Activated CD4-positive, CD25-positive, alpha-beta regulatory T cell (primary cell): ENCODE measurements at places on chromosomes 3 and 15.

DNA sequence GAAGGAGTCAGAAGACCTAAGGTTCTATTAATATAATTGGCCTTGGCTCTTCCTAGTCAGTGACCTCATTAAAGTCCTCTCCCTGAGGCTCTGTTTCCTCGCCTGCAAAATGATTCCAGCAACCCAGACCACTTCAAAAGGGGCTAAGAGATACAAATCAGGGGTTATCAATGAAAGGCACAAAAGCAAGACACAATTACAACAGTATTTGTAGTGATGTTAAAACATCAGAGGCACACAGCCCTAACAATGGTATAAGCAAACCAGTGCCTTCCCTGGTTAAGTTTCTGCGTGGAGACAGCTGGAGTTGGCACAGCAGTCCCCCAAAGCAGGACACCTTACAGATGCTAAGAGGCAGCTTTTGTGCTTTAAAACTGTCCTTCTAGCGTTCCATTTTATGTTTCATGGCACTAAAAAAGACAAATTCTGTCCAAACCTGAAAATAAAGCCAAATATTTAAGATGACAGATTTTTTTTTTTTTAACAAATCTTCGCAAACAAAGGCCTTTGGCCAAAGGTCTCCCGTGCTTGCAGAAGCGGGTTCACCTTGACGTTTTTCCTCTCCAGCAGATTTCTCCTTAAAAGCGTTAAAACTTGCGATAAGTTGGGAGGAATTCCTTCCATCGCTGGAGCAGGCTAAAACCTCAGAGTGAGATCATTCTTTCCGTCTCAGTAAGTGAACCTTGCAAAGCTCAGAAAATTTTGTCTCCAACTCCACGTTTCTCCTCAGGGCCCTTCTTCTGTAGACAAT lies 999 bp downstream of the ZNF280D start:
- no peak for DNase-seq

DNA sequence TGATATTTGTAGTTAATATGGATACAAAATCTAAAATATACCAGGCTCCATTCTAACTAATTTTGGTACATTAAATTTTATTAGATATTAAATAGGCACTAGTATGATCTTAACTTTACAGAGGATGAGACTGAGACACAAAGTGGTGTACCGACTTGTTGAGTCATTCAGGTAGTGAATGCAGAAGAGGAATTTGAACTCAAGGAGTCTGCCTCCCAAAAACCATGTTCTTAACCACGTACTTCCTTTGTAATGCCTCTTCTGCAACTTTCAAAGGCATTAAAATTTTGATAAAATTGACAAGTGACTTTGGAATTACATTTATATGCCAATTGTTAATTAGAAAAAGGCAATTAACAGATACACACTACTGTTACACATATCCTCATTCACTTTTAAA lies 61.8 kb downstream of the ZBBX start:
- no peak for DNase-seq

GRCh38 chr3:164476631-164477030 lies 601.7 kb downstream of the SI start:
- no peak for DNase-seq

- no peak for DNase-seq
Observed at GRCh38 chr3:87233805-87234204, 6.7 kb downstream of the CHMP2B start.

- no peak for DNase-seq
Observed at GRCh38 chr3:133412183-133413132, 12.6 kb downstream of the BFSP2 start.

DNA sequence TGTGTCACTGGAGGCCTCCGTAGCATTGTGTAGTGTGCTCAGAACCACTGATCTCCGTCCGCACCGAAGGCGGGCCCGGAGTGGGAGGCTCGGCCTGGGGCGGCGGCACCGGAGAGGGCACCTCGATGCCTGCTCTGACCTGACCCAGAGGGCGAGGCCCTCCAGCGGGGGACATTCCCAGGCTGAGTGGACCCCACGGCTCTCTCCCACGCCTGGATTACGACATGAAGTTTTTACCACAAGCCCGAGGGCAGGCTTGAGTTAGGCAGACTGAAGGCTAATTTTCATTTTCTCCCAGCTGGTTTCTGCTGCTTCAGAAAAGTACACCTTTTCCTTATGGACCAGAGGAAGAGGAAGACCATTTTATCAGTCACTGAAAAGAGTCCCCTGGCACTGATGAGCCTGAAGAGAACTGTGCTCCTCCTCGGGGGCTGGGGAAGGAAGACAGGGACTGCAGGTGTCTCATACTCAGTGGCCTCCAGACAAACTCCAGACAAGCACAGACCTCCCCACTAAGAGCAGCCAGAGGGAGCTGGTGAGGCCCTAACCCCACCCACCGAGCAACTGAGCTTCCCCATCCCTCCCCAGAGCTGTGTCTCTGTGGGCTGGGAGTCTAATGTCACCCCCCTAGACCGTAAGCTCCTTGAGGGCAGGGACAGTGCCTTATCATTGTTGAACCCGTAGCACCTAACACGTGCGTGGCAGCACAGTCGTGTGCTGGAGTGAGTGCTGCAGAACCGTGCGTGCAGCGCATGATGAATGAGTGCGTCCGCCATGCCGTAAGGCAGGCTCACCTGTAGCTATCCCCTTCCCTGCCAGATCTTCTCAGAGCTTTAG lies 74.5 kb upstream of the BLM start:
- DNase-seq, result no peak

GRCh38 chr3:81723732-81724313 lies 37.6 kb downstream of the GBE1 start:
- no peak for DNase-seq

- DNase-seq, result no peak
Observed at GRCh38 chr15:73225358-73226015, 143.3 kb downstream of the HCN4 start.

GRCh38 chr3:140626856-140627255 lies 51.0 kb upstream of the TRIM42 start:
- no peak for DNase-seq

GRCh38 chr3:8652324-8652987 lies 7.9 kb upstream of the SSUH2 start:
- no peak for DNase-seq

- no peak for DNase-seq
Observed at GRCh38 chr15:62485170-62485720, 320.2 kb upstream of the C2CD4B start.

DNA sequence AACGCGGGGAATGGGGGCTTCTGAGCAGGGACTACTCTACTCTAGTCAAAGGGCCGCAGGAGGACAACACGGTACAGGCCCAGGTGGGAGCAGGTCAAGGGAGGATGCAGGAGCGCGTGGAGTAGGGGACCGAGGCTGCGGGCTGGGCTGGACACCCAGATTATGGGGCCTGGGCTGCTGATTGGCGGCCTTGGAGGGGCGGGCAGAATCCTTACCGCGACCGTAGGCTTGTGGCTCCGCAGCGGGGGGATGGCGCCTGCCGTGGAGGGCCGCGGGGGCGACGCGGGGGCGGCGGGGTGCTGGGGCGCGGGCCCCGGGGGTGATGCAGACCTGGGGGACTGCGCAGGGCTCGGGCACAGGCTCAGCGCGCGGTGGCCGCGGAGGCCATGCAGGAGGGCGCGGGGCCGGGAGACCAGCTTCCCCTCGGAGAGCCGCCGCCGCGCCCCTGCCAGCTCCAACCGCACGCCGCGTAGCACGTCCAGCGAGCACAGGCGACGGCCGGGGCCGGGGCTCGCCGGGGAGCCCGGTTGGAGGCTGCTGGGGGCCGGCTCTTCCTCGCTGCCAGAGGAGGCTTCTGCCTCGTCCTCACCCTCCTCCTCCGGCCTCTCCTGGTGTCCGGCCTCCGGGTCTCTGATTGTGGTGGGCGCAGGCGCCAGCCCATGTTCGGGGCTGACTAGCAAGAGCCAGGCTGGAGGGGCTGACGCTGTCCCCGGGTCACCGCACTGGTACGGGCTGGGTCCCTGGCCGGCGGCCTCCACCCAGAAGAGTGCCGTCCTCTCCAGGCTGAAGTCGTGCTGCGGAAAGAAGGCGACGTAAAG lies 12.9 kb downstream of the UBAP1L start:
- DNase-seq, result no peak

DNA sequence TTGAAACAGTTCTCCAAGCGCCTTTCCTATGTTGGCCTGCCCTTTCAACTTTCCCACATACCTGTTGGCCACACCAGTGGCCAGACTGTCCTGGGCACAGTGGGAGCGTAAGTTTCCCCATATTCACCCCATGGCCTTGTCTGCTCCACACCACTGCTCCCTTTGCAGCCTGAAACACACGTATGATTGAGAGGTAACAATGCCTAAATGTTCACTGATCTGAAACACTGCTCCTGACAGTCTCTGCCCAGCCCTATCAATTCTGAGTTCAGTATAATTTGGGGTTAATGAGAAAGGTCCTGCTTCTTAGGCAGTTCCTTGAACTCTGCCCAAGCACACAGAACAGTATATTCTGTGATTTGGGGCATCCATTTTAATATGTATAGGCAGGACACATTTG lies 52.2 kb downstream of the ANXA2 start:
- no peak for DNase-seq

GRCh38 chr15:36608180-36608579 lies 28.8 kb downstream of the CDIN1 start:
- no peak for DNase-seq

DNA sequence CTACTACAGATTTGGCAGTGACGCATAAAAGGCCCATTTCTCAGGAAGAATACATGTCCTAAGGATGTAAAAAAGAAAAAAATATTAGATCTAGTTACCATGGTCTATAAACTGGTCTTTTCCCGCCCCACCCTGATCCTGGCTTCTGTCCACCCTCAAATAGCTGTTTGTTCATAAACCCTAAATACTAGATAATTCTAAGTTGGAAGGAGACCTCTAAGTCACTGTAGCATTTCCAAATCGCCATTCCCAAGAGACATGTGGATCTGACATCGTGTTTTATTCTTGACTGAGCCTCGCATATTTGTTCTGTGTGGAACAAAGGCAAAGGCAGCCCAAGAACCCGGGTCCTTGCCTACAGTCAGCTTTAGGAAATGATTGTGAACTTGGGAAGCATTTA lies 49.0 kb downstream of the LMCD1 start:
- DNase-seq, result no peak

DNA sequence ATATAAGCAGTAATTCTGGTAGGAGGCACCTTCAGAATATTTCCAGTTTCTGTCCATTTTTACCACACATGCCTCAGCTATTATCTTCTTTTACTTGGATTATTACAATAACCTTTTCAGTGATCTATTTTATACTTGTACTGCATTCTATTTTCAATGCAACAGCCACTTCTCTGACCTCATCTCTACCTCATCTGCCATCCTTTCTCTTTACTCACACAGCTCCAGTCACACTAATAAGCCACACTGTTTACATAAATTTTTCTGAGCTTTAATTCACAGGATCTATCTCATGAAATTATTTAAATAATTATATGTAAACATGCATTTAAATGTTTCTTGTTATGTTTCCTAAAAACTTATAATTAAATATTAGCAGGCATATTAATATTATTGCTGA lies 47.3 kb upstream of the BCHE start:
- DNase-seq, result no peak

- DNase-seq, result no peak
Observed at GRCh38 chr3:58088501-58088900, 80.3 kb downstream of the FLNB start.

GRCh38 chr3:55309336-55309735 lies 177.8 kb downstream of the WNT5A start:
- DNase-seq, result no peak

DNA sequence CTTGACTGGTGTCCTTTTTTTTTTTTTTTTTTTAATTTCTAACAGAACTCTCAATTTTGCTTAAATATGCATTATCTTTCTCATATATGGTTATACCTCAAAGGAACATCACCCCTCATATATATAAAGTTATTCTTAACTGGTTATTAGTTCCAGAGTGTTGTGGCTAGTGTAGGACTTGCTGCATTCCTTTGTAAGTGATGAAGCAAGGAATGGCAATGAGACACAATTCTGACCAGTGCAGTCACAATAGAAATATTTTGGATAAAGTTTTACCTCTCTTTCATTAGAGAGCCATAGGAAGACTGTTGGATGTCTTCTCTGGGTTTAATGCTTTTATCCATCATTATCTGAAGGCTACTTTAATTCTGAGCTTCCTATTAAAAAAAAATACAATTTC lies 75.5 kb upstream of the CBLB start:
- DNase-seq, result no peak

GRCh38 chr3:104460477-104461406 lies 906.0 kb upstream of the ALCAM start:
- no peak for DNase-seq

- DNase-seq, result no peak
Observed at GRCh38 chr15:50256188-50257041, 9.1 kb downstream of the HDC start.

- no peak for DNase-seq
Observed at GRCh38 chr3:132448216-132448961, 31.1 kb downstream of the DNAJC13 start.

DNA sequence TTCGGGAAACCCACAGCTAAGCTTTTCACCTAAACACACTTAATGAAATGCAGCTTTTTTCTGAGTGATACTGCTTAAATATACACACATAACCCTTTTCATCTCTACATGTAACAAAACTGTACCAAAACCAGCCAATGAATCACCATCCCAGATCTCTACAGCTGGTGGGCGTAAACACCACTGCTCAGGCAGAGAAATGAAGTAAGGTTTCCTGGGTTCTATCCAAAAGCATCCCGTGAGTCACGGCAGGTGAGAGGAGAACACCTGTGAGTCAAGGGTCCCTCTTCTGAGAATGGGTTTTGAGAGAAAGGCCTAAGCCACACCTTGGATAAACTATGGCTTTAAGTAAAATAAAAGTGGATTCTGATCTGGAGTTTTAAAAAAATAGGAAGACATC lies 2.6 kb downstream of the CLDN1 start:
- no peak for DNase-seq

GRCh38 chr3:39378088-39378487 lies 5.1 kb upstream of the SLC25A38 start:
- DNase-seq, result no peak

DNA sequence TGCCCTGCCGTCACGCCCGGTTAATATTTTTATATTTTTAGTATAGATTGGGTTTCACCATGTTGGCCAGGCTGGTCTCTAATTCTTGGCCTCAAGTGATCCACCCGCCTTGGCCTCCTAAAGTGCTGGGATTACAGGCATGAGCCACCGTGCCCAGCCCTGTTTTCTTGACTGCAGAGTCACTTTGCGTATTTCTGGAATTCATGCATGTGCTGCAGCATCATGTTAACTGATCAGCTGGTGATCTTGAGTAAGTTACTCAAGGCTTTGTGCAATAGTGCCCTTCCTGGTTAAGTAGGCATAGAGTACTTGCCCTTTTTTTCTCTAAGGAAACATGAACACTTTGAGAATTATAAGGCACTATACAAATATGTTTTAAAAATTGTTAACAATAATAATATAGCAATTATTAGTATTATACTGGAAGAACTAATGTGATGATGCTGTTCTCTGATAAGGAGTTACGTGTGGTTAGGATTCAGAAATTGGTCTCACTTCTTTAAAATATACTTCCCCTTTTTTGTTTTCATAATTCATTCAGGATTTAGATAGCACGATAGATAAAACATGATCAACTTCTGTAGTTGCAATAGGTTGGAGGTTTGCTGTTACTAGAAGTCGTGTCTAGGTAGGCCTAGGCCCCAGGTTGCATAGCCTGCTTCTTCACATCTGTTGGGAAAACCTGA lies 33.6 kb downstream of the GPR171 start:
- no peak for DNase-seq
